ENCODE measurements at places on chromosomes 6 and 20. TPM values are rescaled to one million over a fixed set of nuclear protein-coding genes. Genes with fewer than 3 reads are reported as not detected.

- no peak for DNase-seq
Observed at GRCh38 chr20:1075616-1076015, 42.8 kb upstream of the PSMF1 start.

The RNF39 gene
- total RNA-seq: 0.80 TPM

DNA sequence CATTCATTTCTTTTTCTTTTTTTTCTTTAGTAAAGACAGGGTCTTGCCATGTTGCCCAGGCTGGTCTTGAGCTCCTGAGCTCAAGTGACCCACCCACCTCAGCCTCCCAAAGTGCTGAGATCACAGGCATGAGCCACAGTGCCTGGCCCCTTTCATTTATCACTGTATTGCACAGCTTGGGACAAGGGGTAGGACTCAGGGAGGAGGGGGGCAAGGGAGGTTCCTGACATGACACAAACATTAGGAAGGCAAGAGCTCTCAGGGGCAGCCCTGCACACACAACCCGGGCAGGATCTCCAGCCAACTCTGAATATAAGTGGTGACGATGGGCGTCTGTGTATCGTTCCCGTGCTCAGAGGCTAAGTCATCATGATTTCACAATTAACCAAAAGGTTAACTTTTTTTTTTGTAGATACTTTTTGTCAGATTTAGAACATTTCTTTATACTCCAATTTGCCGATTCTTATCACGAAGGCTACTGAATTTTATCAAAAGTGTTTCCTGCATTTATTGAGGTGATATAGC lies 19.9 kb downstream of the SLC2A4RG start:
- DNase-seq: no peak

- peak; percentile 78 for DNase-seq
Observed at GRCh38 chr6:2793534-2794151, 28.4 kb downstream of the WRNIP1 start.

The SMOC2 gene
- 14.9 TPM for total RNA-seq

The ZNF165 gene
- total RNA-seq: 8.3 TPM

GRCh38 chr20:39717936-39718335 lies 755.8 kb downstream of the DHX35 start:
- no peak for DNase-seq

The FAM209B gene
- not detected for total RNA-seq

The OVOL2 gene
- 38.7 TPM for total RNA-seq

The HLA-DPB1 gene
- 15.4 TPM for total RNA-seq

The IDH3B gene
- total RNA-seq: 156 TPM

GRCh38 chr6:132525866-132526265 lies 12.2 kb upstream of the TAAR9 start:
- no peak for DNase-seq

The FNDC1 gene
- total RNA-seq: 0.54 TPM

DNA sequence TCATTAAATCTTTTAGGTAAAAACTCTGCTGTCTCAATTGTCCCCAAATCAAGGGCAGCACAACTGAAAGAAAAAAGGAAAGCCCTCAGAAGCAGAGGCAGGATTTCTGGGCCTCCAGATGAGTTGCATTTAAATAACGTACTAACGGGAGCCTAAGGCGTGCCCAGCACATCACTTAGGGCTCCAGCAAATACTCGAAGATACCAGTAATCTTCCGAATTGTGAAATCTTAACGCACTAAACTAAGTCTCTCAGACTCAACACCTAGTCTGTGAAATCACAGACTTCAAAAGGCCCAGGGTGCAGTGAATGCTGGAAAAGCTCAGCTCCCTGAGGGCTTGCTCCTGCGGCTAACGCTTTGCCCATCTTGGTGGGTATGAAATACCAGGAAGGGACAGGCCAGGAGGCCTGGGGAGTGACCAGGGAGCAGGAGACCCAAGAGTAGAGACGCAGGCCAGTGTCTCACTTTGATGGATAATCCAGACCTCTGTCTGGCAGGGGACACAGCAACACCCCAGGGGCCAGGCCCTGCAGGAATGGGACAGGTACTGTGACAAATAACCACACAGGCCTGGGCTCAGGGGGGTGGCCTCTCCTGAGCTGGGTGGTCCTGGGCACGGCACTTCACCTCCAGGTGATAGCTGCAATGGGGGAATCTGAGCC lies 36.4 kb downstream of the RRBP1 start:
- no peak for DNase-seq

The DDX43 gene
- total RNA-seq: 0.57 TPM

DNA sequence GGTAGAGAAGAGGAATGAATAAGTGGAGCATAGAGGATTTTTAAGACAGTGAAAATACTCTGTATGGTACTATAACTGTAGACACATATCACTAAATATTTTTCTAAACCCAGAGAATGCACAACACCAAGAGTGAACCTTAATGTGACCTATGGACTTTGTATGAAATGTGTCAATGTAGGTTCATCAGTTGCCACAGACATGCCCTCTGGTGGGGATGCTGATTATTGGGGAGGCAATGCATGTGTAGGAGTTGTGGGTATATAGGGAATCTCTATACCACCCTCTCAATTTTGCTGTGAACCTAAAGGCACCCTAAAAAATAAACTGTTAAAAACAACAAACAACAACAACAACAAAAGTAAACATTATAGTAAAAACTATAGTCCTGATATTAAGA lies 293.7 kb downstream of the RNF144B start:
- DNase-seq: no peak

The BPIFB2 gene
- total RNA-seq: not detected

DNA sequence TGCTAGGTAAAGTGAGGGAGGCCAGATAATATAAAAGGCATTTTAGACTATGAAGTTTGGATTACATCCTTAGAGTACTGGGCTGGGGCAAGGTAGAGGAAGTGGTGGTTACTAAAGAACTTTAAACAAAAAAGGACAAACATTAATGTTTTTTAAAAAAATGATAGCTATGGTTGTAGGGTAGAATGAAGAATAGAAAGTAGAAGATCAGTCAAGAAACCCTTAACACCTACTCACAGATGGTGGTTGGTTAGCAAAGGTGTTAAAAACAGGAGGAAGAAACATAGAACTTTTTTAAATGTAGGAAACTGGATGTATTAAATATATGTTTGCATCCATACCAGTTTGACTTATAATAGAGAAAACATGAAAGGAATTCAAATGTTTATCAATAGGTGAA lies 80.7 kb upstream of the ELOVL5 start:
- DNase-seq: no peak

GRCh38 chr6:44622956-44623355 lies 235.4 kb downstream of the CDC5L start:
- DNase-seq: no peak

The ARG1 gene
- not detected for total RNA-seq

The PLA2G7 gene
- 0.66 TPM for total RNA-seq

The UBD gene
- total RNA-seq: 2.0 TPM

DNA sequence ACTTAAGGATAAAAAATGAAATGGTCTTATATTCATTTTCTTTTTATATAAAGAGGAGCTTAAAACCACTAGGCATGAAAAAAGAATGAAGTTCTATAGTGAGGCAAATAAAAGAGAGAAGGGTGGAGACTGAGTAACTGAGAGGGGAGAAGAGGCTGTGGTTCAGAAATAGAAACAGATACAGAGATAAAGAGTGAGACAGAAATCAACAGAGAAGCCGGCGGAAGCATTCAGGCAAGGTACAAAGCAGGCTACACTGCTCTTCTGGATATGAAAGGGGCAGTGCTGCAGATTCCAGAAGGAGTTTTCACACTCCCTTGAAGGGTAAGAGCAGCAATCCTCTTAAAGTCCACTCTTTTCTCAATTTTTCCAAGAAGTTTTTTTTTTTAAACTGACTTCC lies 29.9 kb downstream of the NFATC2 start:
- no peak for DNase-seq

The METTL24 gene
- 3.9 TPM for total RNA-seq

Data from Peyer's patch (tissue), 4 donors.